ENCODE measurements at places on chromosomes 7 and 10.

- peak; percentile 62 for DNase-seq
Measured at GRCh38 chr10:103800789-103801540, 54.4 kb downstream of the SH3PXD2A start.

DNA sequence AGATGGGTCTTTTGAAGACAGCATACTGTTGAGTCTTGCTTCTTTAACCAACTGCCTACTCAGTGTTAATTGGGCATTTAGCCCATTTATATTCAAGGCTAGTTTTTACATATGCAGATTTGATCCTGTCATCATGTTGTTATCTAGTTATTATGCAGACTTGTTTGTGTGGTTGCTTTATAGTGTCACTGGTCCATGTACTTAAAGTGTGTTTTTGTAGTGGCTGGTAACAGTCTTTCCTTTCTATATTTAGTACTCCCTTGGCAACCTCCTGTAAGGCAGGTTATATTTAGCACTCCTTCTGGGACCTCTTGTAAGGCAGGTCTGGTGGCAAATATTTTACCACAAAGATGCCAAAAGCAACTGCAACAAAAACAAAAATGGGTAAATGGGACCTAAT, 66.7 kb downstream of the TES start:
- DNase-seq: no peak

- DNase-seq: no peak
Measured at GRCh38 chr7:771234-772004, 44.3 kb upstream of the PRKAR1B start.

DNA sequence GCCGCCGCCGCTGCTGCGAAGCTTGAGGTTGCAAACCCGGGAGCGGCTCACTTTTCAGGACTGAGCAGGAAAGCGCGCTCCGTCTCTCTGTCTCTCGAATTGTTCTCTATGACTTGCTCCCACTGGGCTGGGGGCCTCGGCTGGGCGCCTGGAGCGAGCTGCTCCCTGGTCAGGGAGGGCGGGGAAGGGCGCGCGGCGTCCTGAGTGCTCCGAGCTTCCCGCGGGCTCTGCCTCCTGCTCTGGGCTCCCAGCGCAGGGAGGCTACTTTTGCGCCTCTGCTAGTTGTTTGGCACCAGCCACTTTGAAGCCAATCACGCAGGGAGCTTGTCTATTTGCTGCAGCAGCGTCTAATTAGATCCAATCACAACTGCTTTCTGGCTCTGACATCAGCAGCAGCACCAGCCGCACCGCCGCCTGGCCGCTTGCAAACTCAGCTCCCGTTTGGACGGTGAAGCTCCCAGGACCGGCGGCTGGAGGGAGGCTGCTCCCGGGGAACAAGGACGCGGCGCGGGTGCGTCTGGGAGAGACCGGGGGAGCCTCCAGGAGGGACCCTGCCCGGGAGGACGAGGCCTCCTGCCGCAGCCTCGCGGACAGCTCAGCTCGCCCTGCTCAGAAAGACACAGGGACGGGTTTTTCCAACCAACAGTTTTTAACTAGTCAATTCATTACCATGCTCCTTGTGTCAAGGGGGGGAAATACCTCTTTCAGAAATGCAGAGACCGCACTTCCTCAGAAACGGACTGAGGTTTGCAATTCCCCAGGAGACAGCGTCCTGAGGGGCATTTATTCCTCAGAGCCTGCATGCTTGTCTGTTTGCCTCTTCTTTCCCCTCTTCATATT, at the start of gene ADARB2:
ADARB2 (minus strand) TSS at position 304 of the 840 bp plus-strand sequence.
- peak; percentile 20 for DNase-seq

DNA sequence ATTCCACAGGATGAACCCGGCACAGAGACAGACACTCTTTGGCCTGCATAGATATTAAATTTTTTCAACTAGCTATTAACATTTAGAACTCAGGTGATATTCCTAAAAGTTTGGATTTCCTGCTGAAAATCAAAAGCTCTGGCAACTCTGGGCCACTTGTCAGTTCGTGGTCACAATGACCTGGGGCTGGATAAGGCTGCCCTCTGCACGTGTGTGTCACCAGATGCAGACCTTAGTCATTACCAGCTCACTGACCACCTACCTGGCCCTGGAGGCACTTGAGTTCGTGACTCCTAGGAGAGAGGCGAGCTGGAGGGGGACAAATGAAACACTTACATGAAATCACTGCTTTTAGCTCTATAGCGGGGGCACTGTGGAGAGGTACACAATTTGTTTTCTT, 126.5 kb downstream of the HIPK2 start:
- no peak for DNase-seq

DNA sequence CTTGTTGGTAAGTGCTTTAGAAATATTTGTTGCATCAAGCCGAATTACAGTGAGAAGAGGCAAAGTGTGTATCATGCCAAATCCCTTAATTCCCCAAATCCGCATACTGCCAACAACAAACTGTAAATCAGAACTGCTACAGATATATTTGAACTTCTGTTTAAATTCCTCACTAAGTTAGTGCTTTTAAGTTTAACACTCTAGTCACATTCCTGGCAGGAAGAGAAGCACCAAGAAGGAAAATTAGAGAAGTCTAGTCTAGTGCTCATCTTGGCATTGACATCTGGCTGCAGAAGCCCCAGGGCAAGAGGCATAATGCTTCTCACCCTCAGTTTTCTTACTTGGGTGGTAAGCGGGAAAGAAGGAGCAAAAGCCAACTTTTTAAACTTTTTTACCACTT, 343.5 kb downstream of the GPR37 start:
- DNase-seq: no peak

- no peak for DNase-seq
Measured at GRCh38 chr7:32048970-32049491, 21.2 kb downstream of the PDE1C start.

DNA sequence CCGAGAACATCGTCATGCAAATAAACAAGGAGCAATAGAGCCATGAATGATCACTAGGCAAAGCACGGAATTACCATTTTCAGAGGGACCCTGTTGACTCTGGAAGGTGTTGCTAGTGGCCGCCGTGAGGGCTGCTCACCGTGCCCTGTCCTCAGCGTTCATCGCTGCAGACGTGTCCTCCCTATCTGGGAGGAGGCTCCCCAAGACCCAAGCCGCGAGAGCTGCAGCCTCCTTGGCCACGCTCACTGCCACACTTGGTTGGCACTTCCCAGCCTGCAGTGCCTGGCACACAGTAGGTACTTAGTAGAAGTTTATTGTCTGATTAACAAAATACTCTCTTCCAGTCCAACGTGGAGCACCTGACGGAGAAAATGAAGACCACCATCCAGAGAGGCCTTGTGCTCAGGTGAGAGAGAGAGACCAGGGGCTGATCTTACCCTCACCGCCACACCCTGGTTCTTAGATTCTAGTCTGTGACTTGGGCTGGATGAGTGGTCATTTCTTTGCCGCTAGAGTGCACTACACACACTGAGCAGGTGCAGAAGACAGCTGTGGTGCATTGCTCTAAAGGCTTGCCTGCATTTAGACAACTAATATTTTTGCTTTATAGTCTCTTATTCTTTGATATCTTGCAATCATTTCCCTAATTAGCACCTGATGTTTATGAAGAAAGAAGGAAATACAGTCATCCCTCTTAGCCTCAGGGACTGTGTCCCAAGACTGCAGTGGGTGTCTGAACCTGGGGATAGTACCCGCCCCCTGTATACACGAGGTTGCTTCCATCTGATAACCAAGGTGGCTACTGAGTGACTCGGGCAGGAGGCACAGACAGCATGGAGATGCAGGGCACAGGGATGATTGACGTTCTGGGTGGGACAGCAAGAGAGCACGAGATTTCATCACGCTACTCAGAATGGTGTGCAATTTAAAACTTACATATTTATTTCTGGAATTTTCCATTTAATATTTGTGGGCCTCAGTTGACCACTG, 40.3 kb downstream of the PITRM1 start:
- no peak for DNase-seq

GRCh38 chr7:26321435-26321834, 29.8 kb downstream of the SNX10 start:
- no peak for DNase-seq

GRCh38 chr10:125149036-125149679, 11.2 kb downstream of the CTBP2 start:
- DNase-seq: no peak

DNA sequence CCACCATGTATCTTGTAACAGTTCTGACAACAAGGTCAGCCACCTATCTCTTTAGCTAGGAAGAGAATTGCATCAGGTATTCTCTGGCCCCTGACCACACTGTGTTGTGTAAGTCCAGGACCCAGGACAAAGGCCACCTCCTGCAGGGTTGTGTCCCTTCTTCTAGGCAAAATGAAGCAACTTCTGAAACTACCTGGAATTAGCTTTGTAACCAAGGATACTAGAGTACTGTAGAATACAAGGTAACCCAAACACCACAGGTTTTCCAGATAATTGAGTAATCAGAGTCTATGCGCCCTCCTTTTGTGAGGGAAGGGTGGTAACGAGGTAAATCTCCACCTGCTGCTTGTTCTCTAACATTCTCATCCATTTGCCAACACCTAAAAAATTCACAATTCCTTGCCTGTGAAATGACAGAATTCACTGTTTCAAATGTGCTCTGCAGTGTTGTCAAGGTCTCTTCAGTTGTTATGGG, 51.7 kb downstream of the SGMS1 start:
- DNase-seq: no peak

- no peak for DNase-seq
Measured at GRCh38 chr10:127687548-127687947, 49.4 kb upstream of the FOXI2 start.

GRCh38 chr7:117005449-117005848, 52.1 kb downstream of the ST7 start:
- no peak for DNase-seq

- DNase-seq: no peak
Measured at GRCh38 chr10:124008681-124009080, 84.7 kb downstream of the CHST15 start.

DNA sequence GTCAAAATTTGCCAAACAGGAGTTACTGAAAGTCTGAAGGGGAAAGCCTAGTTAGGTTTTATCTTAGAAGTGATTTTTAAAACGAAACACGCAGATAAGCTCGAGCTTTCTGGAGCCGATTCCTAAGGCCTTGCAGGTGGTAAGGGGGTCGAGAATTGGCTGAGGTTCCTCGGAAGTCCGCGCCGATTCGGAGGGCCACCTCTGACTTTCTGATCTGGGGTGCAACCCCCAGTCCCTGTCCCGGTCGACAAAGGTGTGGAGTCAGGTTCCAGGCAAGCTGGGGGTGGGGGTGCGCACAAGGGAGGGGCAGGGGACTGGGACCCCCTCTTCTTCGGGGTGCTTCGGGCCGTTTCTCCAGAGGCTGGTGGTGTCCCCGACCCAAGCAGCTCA, 701 bp upstream of the CUL1 start:
- DNase-seq: peak; percentile 77

GRCh38 chr10:93812659-93813338, 55.1 kb downstream of the LGI1 start:
- no peak for DNase-seq

- no peak for DNase-seq
Measured at GRCh38 chr7:154912871-154913637, 89.9 kb downstream of the PAXIP1 start.

DNA sequence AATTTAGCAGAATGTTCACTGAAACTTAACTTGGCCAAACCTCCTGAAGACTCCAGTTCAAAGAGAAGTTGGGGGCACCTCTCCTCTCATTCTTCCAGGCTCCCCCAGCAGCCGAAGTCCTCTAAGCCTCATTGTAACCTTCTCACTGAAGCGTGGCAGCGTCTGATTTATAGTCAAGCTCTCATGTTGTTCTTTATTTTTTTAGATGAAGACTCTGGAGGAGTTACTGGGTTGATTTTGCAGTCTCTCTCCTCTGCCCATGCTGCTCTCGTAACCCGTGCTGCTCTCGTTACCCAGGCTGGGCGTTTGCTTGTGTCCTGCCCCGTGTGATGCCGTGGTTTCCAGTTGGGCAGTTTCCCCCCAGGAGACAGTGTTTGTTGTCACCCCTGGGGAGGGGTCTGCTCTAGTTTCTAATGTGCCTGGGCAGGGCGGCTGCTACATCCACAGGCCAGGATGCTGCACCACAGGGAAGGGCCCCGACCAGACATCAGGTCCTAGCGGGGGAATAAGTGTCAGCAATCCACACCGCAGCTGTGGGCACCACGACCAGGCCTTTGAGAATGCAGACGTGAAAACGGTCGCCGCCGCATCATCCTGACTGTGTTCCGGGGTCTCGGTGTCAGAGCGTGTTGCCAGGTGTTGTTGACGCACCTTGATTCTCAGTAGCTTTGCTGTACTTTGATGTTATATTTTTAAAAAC, 65.2 kb downstream of the WDR37 start:
- DNase-seq: no peak

GRCh38 chr10:1807924-1808323, 70.6 kb upstream of the ADARB2 start:
- no peak for DNase-seq

DNA sequence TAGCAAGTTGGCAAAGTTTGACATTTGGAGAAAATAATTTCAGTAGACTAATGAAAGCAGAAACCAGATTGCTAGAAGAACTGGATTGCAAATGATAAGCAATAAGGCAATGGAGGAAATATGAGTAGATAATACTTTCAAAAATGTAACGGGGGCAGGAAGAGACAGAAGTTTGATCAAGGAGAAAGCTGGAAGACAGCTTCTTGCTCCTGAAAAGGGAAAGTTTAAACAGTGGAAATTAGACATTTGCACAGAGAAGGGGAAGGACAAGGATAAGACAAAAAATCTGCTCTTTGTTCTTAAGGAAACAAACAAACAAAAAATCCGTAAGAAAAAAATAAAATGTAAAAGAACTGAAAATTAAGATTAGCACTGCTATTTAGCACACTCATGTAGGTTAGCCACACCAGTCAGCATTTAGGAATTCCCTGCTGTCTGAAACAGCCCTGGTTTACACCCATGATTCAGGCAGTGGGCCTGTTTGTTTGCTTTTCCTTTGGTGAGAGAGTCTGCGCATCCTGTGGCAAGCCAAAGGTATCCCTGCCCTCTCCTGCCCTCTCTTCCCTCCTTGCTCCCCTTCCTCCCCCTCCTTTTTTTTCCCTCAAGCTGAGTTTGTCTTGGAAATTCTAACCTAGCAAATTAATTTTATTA, 104.3 kb upstream of the CAV2 start:
- no peak for DNase-seq

GRCh38 chr7:14740606-14741005, 161.9 kb downstream of the DGKB start:
- DNase-seq: no peak

DNA sequence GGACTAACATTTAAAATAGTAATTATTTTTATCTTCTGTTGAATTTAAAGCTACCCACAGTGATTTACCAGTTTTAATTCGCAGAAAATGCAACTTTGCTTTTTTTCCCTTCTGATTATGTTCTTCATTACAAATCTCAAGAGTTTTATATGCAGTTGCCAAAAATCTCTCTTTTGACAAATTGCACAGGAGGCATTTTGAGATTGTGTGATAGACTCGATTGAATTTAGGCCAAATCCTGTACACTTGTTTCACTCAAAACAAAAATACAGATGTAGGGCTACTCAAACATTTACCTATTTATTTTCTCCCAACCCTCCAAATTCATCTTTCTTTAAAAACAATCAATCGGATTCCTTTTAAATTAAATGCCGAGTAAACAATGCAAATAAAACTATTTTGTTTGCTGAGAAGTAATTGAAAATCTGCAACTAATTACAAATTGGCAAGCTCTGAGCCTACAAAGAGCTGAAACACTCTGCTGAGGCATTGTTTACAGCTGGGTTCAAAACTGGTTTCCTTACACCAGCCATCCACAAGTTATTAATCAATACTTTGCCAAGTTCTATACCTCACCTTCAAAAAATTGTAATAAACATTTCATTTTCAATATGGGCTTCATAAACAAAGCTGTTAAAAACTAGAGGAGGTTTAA, 214.9 kb upstream of the TCF7L2 start:
- DNase-seq: no peak

- DNase-seq: no peak
Measured at GRCh38 chr10:58457761-58458616, 54.7 kb upstream of the BICC1 start.

- no peak for DNase-seq
Measured at GRCh38 chr10:100519311-100520051, at the start of gene SEC31B. Gene SEC31B, minus strand, starts transcription at chr10:100519861. Its CDS starts 2,909 bp downstream, at chr10:100516952.

- peak; percentile 13 for DNase-seq
Measured at GRCh38 chr10:100970914-100971811, 1.9 kb downstream of the SEMA4G start.

Data from activated T-cell treated with anti-CD3 and anti-CD28 coated beads, Interleukin-2, amount 50 U/mL, for 48 hours (primary cell).